ENCODE measurements at places on chromosomes 6 and 20. TPM values are rescaled to one million over a fixed set of nuclear protein-coding genes. Genes with fewer than 3 reads are reported as not detected.

GRCh38 chr20:9903048-9903655, 64.3 kb upstream of the PAK5 start:
- H3K4me3 ChIP-seq: no peak overlapping the region
- H3K27ac ChIP-seq: no peak overlapping the region
- peak; percentile 13 for DNase-seq
- no peaks in the 10 kb centered on the region for H3K27me3 ChIP-seq

DNA sequence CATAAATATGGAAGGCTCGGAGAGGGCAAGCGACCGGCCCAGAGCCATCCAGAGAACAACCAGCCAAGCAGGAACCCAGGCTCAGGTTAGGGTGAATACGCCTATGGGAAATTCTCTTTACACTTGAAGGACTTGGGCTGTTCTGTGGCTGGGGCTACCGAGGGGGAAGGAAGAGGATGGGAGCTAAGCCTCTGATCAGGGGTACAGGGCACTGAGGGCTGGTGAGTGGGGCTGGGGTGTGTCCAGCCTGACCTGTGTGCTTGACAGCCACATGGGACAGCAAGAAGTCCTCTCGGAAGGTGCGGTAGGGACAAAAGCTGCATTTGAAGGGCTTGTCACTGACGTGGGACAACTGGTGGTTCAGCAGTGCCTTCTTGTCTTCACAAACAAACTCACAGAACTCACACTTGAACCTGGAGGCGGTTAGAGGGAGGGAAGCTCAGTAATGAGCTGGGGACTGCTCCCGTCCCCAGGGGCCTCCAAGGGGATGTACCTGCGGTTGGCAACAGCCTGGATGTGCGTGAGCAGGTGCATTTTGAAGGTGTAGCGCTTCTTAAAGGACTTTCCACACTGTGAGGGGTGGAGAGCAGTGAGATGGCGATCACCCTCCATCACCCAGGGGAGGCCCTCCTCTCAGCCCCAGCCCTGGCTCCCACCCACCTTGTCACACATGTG, 11.9 kb downstream of the ZNF335 start:
- no peaks in the 10 kb centered on the region for H3K27me3 ChIP-seq
- peaks cover 2% of the 10 kb centered on the region for H3K4me1 ChIP-seq
- DNase-seq: no peak
- H3K36me3 ChIP-seq: peaks cover 58% of the 10 kb centered on the region

DNA sequence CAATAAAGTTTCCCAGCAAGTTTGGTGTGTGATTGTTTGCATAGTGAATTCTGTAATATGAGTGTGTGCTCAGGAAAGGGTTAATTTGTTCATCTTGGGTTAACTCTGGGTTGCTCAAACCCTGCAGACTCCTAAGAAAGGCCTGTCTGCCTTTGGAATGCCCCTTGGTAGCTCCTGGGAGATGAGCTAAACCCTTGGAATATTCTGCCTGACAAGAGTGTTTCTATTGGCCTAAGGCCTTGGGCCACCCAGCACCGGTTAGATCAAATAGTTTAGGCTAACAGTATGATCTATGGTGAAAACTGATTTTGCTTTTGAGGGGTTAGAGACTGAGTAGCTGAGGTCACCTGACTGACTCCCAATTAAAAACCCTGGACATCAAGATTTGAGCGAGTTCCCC, 248.3 kb downstream of the GRM1 start:
- DNase-seq: no peak
- H3K27ac ChIP-seq: no peak overlapping the region
- H3K27me3 ChIP-seq: no peaks in the 10 kb centered on the region
- H3K4me1 ChIP-seq: no peaks in the 10 kb centered on the region
- no peak overlapping the region for H3K4me3 ChIP-seq

GRCh38 chr6:106908386-106908840, 66.1 kb downstream of the CD24 start:
- no peaks in the 10 kb centered on the region for H3K27me3 ChIP-seq
- no peak overlapping the region for H3K27ac ChIP-seq
- H3K36me3 ChIP-seq: no peaks in the 10 kb centered on the region
- no peaks in the 10 kb centered on the region for H3K4me1 ChIP-seq

PPP1R3D gene
- 4.7 TPM for total RNA-seq
